ENCODE measurements at places on chromosomes 7 and 10.

GRCh38 chr10:85874208-85874607 lies 492.4 kb downstream of the GRID1 start:
- no peak for DNase-seq

DNA sequence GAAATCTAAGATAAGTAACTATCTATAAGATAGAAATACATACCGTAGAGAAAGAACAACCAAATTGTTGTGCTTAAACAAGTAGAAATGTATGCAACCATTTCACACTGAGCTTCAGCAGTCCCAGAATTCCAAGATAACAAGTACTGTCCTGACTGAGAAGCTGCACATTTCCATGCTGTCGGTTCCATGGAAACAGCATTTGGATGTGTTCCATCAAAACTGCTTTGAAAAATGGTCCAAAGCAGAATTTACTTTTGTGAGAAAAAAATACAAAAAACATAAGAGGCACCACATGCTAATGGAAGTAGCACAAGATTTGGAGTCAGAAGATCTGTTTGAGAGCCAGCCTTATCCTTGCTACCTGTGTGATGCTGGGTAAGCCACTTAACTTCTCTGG lies 92.6 kb downstream of the MTERF1 start:
- DNase-seq = no peak

DNA sequence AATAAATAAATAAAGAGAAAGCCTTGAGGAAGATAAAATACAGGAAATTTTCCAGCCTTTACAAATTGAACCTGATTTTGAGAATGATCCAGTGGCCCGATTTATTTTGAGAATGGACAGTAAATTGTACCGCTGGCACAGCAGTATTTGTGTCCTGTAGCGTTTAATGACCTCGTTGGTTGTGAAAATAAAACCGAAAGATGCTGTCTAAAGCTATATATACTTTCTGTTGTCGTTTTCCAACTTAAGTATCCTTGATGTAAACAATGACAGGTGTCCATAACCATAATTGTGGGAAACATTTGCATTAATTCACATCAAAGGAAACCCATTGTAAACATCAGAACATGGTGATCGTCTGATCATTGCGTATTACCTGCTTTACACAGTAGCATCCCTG lies 38.8 kb downstream of the TBXAS1 start:
- DNase-seq = no peak

DNA sequence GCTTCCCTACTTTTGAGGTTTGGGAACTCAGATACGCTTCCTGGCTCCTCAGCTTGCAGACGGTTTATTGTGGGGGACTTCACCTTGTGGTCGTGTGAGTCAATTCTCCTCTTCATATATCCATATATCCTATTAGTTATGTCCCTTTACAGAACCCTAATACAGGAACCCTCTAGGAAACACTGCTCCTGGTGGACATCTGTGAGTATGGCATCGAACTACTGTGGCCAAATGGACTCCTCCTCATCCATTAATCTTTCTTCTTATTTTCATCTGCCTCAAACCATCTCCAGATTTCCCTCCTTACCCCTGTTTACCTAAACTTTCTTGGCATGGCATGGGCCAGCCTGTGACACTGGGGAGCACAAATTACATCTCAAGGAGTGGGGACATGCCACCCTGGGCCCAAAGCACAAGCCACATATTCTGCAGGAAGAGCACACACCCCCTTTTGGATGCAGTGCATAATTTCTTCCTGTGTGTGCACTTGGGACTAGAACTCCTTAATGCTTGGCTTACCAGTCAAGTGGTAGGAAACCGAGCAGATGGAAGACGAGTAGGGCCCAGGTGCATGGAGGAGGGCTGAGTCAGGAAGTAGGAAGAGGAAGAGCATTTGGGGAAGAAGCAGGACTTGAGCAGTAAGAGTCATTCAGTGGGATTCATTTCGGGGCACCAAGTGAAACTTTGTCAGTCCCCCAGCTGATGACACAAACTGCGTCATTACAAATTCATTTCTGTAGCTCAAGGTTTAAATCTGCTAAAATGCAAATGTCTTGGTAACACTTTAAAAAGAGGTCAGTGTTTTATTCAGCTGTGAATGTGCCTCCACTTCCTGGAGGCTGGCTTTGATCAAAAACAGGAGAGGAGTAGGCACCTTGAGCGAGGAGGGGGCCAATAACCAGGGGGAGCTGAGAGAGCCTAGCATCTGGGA lies 80.8 kb upstream of the PLXNA4 start:
- DNase-seq = no peak

DNA sequence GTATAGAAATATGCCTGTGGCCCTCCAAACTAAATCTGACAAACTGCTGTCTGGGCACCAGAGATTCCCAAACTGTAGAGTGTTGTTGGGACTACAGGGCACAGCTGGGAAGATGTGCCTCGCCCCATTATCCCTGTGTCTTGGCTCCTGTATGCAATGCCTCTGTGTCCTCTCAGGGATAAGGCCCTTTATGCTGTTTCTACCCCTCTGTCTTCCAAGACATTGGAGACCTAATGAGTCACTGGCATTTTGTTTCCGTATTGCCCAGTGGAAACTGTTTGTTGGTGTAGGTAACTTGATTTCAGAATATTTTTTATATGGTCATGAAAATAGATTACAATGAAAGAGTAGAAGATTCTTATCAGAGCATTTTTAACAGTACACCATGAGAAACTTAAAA lies 183.2 kb downstream of the GLI3 start:
- DNase-seq = no peak

DNA sequence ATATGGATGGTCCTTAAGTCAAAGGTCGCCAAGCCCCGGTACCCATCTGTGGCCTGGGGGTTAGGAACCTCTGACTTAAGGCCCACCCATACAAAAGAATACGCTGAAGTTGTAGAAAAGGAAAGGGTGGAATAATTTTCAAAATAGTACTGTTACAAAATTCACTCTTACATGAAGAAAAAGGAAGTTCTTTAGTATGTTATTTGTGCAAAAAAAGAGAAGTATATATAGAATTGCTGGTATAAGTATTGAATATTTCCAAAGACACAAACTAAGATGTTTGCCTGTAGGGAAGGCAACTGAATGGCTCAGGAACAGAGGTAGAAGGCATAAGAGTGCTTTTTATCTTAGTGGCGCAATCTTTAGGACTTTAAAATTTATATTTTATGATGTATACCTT lies 78.7 kb downstream of the PRLHR start:
- DNase-seq = no peak

DNA sequence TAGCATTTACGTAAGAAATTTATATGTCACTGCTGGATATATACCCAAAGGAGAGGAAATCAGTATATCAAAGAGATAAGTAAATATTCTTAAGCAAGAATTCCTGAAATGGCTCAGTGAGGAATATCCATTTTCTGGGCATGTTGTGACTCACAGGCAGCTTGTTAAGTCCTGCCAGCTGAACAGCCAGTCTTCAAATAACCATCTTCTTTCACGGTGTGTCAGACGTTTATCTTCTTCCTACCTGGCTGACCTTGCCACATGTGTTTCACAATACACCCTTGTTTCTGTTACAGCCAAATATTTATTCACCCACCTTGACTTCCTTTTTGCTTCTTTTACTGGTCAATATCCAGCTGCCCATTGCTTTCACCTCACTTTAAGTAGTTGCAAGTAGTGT lies 648.1 kb downstream of the ANKRD7 start:
- DNase-seq = no peak

DNA sequence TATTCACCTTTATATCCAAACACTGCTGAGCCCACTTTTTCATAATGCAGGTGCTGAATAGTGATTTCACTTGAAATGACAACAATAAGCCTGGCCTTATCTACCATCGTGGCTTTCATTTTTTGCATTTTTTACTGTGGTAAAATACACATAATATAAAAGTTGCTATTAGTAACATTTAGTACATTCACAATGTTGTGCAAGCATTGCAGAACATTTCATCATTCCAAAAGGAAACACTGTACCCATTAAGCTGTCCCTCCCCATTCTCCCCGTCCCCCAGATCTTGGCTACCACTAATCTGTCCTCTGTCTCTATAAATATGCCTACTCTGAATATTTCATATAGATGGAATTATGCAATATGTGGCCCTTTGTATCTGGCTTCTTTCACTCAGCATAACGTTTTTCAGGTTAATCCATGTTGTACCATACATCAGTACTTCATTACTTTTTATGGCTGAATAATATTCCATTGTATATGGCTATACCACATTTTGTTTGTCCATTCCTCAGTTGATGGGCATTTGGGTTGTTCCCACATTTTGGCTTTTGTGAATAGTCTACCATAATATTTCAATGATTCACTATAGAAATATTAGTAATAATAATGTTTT lies 68.5 kb upstream of the ARID5B start:
- DNase-seq = no peak

- no peak for DNase-seq
These were observed 388.7 kb upstream of the MGMT start for GRCh38 chr10:129078346-129078745.

- no peak for DNase-seq
These were observed 68.4 kb downstream of the ETV1 start for GRCh38 chr7:13921062-13921461.

- no peak for DNase-seq
These were observed 59.9 kb upstream of the COBL start for GRCh38 chr7:51376420-51377092.

DNA sequence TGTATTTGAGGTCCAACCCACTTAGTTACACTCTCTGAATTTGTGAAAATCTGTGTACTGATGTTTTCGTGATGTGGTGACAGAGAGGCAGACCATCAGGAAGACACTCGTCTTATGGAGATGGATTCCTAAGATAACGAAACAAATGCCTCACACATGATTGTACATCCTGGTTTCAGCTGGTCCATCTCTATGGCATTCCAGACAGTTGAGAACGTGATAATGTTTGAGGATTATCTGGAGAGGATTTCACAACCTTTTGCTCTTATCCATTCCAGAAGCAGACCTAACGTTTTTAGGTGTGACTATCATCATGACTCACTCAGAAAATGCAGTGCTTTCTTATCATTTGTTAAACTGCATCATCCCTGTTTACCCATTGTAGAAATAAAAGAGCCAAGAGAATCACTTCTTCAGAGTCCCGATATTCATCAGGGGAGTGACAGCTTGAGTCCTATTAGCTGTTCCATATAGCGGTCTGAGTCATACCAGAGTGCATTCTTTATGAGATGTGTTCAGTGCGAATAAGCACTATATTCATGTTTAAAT lies 74.5 kb downstream of the BMPER start:
- no peak for DNase-seq

GRCh38 chr7:1883031-1883761 lies 213.1 kb downstream of the ELFN1 start:
- DNase-seq = no peak

DNA sequence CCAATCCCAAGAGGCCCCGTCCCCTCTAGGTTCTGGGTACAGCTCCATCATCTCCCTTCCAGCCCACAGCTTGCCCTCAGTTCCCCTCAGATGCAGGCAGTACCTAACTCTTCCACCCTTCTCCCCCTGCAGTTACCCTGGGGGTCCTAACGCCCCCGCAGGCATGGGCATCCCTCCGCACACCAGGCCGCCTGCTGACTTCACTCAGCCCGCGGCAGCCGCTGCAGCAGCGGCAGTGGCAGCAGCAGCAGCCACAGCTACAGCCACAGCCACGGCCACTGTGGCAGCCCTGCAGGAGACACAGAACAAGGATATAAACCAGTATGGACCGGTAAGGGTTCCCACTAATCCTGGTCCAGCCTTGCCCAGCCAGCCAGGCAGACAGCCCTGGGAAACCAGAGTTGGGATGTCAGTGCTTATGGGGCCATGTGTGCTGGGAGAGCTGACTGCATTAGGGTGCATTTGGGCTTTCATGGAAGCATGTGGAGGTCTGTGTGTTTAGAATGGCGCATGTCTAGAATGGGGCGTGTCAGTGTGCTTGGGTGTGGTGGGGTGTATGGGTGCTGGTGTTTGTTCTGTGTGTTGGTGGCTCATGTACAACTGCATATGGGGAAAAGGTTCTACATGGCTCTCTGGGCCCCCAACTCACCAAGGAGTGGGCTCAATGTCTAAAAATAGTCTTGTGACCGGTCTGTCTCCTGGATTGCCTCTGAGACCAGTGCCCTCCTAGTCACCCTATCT lies 55.1 kb upstream of the PPIF start:
- DNase-seq = no peak

GRCh38 chr10:30027057-30028005 lies 32.1 kb downstream of the JCAD start:
- peak; percentile 69 for DNase-seq

- DNase-seq = no peak
These were observed 10.4 kb downstream of the C10orf120 start for GRCh38 chr10:122689146-122689820.

DNA sequence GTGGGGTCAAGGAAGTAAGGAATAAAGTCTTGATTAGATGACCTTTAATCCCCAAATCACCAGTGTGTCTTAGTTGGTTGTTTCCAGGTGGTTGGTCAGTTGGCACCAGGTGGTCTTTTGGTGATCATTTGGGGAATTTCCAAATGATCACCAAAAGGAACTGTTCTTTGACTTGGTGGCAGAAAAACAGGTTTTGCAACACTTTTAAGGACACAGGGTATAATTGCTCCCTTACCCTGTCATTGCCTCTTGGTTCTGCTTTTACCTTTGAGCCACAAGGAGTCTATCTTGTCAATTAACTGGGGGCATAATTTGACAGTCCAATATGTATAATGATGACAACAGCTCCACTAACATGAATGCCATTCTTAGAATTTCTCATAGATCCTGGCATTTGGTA lies 104.2 kb downstream of the ADK start:
- no peak for DNase-seq

DNA sequence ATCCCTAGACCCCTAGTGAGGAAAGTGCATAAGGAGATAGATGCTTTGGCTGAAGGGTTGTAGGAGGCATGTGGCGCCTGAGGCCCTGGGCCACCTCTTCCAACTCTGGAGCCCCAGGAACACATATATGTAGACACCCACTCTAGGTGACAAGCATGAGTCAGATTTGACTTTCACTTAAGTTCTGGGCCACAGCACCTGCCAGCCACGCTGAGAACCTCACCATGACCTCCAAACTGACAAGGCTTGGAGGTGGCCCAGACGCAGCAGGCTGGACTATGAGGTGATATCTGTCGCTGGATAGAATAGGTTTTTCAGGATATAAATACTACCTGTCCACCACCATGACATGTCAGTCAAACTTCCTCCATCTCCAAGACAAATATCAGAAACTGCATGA lies 894.0 kb upstream of the ZNF722 start:
- no peak for DNase-seq

Data from activated T-cell treated with anti-CD3 and anti-CD28 coated beads for 4 hours (primary cell).